ENCODE measurements at places on chromosomes 3 and 15. TPM values are rescaled to one million over a fixed set of nuclear protein-coding genes. Genes with fewer than 3 reads are reported as not detected.
A peak's percentile ranks its signal among the peaks of the same experiment; 100 is the strongest.

CCR4 gene
- not detected for total RNA-seq

GRCh38 chr15:33729653-33730052 lies 238.6 kb upstream of the CHRM5 start:
- no peaks in the 10 kb centered on the region for H3K27me3 ChIP-seq
- H3K4me3 ChIP-seq = no peak overlapping the region
- H3K4me1 ChIP-seq = no peaks in the 10 kb centered on the region
- peak; percentile 45 for DNase-seq

- no peaks in the 10 kb centered on the region for H3K27me3 ChIP-seq
- H3K4me1 ChIP-seq = no peaks in the 10 kb centered on the region
- no peaks in the 10 kb centered on the region for H3K36me3 ChIP-seq
- no peak overlapping the region for H3K27ac ChIP-seq
- no peak overlapping the region for H3K4me3 ChIP-seq
- no peak for DNase-seq
These were observed 42.9 kb downstream of the UACA start for GRCh38 chr15:70720228-70721016.

CRTC3 gene
- total RNA-seq = 39.7 TPM

- H3K36me3 ChIP-seq = no peaks in the 10 kb centered on the region
- no peaks in the 10 kb centered on the region for H3K27me3 ChIP-seq
- DNase-seq = no peak
- no peak overlapping the region for H3K4me3 ChIP-seq
These were observed 12.6 kb downstream of the TM6SF1 start for GRCh38 chr15:83119968-83120581.

GPR171 gene
- total RNA-seq = not detected

DNA sequence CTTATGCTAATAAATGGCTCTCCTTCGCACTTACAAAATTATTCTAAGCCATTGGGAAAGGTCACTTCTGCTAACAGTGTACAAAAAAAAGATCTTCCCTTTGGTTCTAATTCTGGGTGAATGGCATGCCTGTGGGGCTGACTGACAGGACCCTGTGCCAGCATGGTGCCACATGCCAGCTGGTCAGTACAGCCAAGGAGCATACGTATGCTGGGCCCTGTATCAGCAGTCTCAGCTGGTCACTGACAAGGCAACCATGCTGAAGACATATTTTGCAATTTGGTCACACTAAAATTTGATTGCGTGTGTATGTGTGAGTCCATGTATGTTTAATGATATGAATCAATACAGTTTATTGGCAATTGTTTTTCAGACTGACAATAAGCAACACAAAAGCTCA lies 246.1 kb downstream of the TBL1XR1 start:
- H3K27ac ChIP-seq = no peak overlapping the region
- no peak overlapping the region for H3K4me3 ChIP-seq
- H3K36me3 ChIP-seq = no peaks in the 10 kb centered on the region
- H3K27me3 ChIP-seq = no peaks in the 10 kb centered on the region

GRCh38 chr3:195196266-195196665 lies 74.7 kb downstream of the XXYLT1 start:
- no peaks in the 10 kb centered on the region for H3K27me3 ChIP-seq
- H3K4me3 ChIP-seq = no peak overlapping the region
- H3K36me3 ChIP-seq = no peaks in the 10 kb centered on the region
- H3K4me1 ChIP-seq = peaks cover 8% of the 10 kb centered on the region

DNA sequence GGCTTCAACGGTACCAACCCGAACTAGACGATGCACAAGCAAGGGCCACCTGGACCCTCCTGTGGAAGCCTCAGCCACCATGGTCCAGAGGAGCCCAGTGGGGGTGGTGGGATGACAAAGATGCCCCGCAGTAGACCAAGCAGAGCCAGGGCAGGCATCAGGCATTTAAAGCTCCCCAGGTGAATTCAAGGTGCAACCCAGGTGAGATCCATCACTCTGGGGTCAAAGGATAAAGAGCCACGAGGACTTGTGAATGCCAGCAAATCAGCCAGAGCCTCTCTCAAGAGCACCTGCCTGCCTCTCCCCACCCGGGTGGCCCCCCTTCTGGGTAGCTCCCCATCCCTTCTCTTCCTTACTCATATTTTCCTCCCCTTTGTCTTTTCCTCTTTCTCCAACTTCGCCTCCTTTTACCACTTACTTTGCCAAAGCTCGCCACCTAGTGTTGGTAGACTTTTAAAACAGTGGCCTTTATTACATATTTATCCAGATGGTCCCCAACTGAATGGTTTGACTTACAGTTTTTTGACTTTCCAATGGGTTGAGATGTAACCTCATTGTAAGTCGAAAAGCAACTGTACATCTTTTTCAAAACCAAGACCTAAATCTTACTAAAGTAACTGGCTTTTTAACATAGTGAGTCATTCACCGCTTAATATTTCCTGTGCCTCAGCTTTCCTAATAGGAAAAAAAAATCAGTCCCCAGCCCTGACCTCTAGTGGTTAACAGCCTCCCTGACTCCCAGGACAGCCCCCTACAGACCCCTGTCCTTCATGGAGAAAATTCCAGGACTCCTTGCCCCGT lies 18.8 kb downstream of the PLA2G4F start:
- H3K4me3 ChIP-seq = no peak overlapping the region
- no peak overlapping the region for H3K27ac ChIP-seq
- H3K36me3 ChIP-seq = no peaks in the 10 kb centered on the region

- H3K36me3 ChIP-seq = no peaks in the 10 kb centered on the region
- DNase-seq = no peak
- H3K4me1 ChIP-seq = no peaks in the 10 kb centered on the region
- no peak overlapping the region for H3K27ac ChIP-seq
These were observed 48.2 kb upstream of the SELENOK start for GRCh38 chr3:53939813-53940212.

SFMBT1 gene
- 0.58 TPM for total RNA-seq

DNA sequence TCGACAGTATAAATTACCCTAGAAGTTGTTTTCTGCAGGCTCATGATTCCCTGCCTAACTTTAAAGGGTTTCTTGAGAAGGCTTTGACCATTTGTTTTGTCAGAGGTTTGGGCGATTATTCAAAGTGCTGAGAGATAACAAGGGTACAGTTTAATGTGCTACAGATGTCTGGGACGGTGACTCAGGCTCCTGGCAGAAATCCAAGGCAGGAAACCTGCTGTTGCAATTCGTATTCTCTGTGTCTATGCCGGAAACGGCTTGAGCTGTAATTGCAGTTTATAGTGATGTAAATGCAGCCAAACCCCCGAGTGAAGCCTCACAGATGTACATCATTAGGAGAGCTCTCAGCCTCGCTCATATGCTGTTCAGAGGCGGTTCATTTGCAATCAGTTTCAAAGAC lies 65.6 kb downstream of the SYNPR start:
- no peaks in the 10 kb centered on the region for H3K27me3 ChIP-seq
- DNase-seq = peak; percentile 70
- H3K4me3 ChIP-seq = no peak overlapping the region
- H3K27ac ChIP-seq = no peak overlapping the region

DNA sequence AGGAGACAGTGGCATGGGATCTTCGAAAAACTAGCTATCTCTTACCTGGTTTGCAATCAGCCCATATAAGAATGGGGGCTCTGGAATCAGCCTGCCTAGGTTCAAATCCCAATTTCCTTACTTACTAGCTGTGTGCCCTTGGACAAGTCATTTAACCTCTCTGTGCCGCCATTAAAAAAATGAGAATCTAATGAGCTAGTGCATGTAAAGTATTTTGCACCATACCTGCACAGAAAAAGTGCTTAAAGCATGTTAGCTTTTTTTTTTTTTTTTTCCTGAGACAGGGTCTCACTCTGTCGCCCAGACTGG lies 181.8 kb downstream of the SHQ1 start:
- no peak overlapping the region for H3K27ac ChIP-seq
- H3K4me3 ChIP-seq = no peak overlapping the region
- no peaks in the 10 kb centered on the region for H3K4me1 ChIP-seq
- no peak for DNase-seq
- H3K36me3 ChIP-seq = no peaks in the 10 kb centered on the region
- no peaks in the 10 kb centered on the region for H3K27me3 ChIP-seq

DNA sequence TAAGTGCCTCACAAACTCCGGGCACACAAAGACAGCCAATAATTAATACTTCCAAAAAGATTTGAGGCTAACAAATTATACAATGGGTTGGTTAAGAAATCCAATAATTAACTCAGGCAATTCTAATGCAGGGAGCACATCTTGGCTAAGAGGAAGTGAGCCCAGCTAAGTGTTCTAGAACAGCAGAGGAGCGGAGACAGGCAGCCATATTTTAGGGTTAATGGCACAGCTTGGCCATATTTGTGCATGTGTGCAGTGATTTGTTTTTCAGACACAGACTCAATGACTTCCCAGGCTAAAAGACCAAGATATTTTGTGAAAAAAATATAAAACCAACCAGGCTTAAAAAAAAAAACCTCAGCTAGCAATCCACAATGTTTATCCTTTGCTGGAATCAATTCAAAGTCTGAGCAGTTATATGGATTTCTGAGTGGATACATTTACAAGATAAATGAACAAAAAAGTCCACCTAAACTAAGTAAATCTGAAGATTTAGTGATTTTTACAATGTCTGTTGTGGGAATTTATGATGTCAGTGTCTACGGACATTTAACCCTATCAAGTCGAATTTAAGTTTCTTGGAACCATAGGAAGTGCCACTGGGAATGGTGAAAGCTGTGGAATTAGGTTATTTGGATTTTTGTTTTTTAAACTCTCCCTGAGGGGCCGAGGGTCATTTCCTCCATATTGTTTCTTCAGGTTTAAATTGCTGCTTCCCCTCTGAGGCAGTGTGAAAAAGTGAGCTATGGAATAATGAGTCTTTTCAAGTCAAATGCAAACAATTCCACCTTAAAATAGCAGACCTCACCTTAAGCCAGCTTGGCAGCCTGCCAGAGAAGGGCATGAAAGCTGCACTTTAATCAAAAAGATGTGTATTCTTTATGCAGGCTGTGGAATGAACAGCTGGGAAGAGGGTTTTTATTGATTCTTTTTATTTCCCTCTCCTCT lies 413.7 kb upstream of the TBL1XR1 start:
- no peak for DNase-seq
- H3K4me1 ChIP-seq = no peaks in the 10 kb centered on the region
- no peak overlapping the region for H3K27ac ChIP-seq
- no peaks in the 10 kb centered on the region for H3K27me3 ChIP-seq

DNA sequence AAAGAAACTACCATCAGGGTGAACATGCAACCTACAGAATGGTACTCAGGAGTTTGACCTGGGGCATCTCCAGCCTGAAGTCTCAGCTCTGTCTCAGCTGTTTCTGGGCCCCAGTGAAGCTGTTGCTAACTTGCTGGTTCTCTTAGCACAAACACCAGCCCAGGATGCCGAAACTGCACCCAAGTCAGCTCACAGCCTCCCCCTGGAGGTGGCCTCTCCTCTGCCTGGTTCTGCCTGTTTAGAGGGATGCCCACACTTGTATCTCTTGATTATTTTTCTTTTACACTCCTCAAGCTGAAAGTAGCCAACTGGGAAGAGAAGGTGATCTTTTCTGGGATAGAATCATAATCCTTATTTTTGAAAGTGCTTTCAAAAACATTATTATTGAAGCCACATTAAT lies 289.0 kb upstream of the RASGRP1 start:
- no peaks in the 10 kb centered on the region for H3K36me3 ChIP-seq
- no peaks in the 10 kb centered on the region for H3K4me1 ChIP-seq
- peak; percentile 81 for DNase-seq
- no peaks in the 10 kb centered on the region for H3K27me3 ChIP-seq
- no peak overlapping the region for H3K4me3 ChIP-seq
- H3K27ac ChIP-seq = no peak overlapping the region

DNA sequence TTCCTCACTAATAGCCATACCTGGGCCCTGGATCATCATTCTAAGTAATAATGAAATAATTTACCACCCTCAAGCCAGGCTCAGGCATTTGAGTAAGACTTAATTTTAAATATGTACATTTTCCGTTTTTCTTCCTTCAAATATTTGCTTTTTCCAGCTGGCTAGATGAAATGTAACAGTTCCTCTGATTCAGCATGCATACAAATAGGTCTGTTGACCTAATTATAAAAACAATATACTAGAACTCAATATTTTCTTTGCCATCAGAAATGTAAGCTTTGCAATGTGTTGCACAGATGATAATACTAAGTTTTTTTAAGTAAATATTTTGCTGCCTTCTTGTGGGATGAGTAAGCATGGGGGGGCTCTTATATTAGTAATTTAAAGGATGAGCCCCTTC lies 91.6 kb downstream of the FEZF2 start:
- no peak overlapping the region for H3K27ac ChIP-seq
- H3K4me1 ChIP-seq = peaks cover 4% of the 10 kb centered on the region
- no peaks in the 10 kb centered on the region for H3K36me3 ChIP-seq
- no peaks in the 10 kb centered on the region for H3K27me3 ChIP-seq

DNA sequence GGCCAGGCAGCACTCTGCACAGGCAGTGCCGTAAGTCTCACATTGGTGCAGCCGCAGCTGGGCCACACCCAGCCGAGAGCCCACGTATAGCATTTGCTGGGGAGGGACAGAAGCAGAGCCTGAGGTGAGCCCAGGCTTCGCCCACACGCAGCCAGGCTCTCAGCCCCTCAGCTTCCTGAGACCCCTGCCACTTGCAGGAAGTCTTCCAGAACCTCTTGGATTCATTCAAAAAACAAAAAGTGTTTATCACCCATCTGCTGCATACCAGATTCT lies 6.9 kb downstream of the SEMA3G start:
- no peaks in the 10 kb centered on the region for H3K27me3 ChIP-seq
- H3K27ac ChIP-seq = no peak overlapping the region
- no peak overlapping the region for H3K4me3 ChIP-seq

DNA sequence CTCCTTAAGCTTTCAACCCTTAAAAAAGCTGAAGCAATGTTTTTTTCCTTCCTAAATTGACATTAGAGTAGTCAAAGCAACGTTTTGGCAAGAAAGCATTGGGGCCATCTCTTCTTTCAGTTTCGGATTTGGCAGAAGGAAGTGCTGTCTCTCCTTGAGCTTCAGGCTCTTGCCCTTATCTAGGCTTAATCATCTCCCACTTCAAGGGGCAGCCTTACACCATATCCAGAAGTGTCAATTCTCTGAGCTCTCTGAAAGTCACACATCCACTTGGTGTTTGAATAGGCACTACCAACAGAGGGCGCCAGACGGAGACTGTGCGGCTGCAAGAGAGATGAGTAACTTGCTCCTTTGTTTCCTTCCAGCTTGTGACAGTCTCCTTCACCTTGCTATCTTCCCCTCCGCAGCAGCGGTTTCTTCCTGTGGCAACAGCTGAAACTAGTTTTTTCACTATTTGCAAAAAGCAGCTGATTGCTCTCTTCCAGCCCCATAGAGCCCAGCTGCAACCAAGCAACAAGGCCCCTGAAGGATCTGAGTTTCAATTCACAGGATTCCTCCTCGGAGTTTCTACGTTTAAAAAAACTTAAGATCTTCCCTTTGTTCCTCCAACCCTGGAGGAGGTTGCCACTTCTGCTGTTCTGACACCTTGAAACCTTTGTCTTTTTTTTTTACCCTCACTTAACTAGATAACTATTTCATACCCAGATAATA lies 147.0 kb upstream of the SLCO3A1 start:
- H3K36me3 ChIP-seq = no peaks in the 10 kb centered on the region
- H3K4me1 ChIP-seq = no peaks in the 10 kb centered on the region
- DNase-seq = peak; percentile 88
- H3K27ac ChIP-seq = no peak overlapping the region
- H3K27me3 ChIP-seq = no peaks in the 10 kb centered on the region

COLQ gene
- total RNA-seq = 8.9 TPM
